ENCODE measurements at places on chromosomes 4 and X. TPM values are rescaled to one million over a fixed set of nuclear protein-coding genes. Genes with fewer than 3 reads are reported as not detected.

Gene PLP1
- 5.9 TPM for total RNA-seq

Gene CLDN34
- not detected for total RNA-seq

Gene SLC49A3
- 17.7 TPM for total RNA-seq

- H3K27ac ChIP-seq: no peak overlapping the region
- H3K4me3 ChIP-seq: no peak overlapping the region
- no peak for DNase-seq
- no peaks in the 10 kb centered on the region for H3K36me3 ChIP-seq
- H3K27me3 ChIP-seq: no peaks in the 10 kb centered on the region
- no peaks in the 10 kb centered on the region for H3K4me1 ChIP-seq
Observed at GRCh38 chrX:106898462-106898861, 4.7 kb downstream of the RIPPLY1 start.

GRCh38 chr4:60042941-60043340 is 1157.2 kb upstream of the ADGRL3 start:
- H3K27me3 ChIP-seq: no peaks in the 10 kb centered on the region
- no peaks in the 10 kb centered on the region for H3K36me3 ChIP-seq
- no peak overlapping the region for H3K4me3 ChIP-seq

GRCh38 chrX:19772096-19772821 is 115.1 kb downstream of the SH3KBP1 start:
- no peak overlapping the region for H3K27ac ChIP-seq
- H3K36me3 ChIP-seq: no peaks in the 10 kb centered on the region
- no peak for DNase-seq

GRCh38 chr4:10082047-10082446 is 34.6 kb downstream of the WDR1 start:
- peaks cover 100% of the 10 kb centered on the region for H3K36me3 ChIP-seq
- no peak overlapping the region for H3K27ac ChIP-seq
- H3K4me3 ChIP-seq: no peak overlapping the region
- H3K4me1 ChIP-seq: peaks cover 13% of the 10 kb centered on the region

DNA sequence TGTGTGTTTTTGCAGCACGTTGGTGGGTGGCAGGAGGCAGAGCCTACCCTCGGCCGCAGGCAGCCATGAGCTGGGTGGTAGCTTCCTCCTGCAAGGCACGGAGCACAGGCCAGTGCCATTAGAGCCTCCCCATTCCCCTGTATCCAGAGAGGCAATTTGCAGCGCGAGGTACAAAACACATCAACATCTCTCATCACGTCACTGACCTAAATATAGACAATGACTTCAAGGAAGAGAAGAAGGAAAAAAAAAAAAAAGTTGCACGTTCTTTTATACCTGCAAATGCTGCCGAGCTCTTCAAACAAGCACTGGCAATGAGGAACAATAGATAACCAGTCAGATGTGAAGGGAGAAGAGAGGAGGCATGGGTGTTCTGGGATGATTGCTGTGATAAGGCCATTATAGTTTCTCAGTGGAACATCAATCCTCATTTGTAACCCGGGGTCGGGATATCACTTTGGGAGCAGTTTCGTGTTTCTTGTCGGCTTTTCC is 159.9 kb downstream of the MGST2 start:
- H3K4me1 ChIP-seq: no peaks in the 10 kb centered on the region
- no peaks in the 10 kb centered on the region for H3K27me3 ChIP-seq
- no peak overlapping the region for H3K27ac ChIP-seq

DNA sequence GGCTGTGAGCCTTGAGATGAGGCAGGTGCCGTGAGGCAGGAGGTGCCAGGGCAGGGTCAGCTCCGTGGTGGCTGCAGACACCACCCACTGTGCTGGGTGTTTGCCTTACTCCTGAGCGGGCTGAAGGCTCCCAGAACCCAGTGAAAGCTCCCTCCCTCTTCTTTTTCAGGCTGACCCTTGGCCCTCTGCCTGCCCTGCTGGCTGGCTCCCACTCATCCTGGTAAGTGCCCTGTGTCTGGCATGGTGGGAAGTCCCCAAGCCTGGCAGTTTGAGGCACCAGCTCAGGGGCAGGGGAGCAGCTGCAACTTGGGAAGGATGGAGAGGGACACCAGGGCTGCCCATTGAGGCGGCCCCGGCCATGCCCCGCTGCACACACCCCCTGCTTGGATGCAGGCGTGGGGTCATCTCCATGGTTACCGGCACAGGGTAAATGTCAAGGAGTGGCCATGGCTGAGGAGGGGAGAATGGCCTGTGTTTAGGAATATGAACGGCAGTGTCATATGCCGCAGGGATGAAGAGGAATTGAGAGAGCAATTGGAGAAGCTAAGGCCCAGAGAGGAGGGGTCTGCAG is 16.8 kb downstream of the SH3BP2 start:
- no peak overlapping the region for H3K27ac ChIP-seq
- no peaks in the 10 kb centered on the region for H3K27me3 ChIP-seq
- H3K36me3 ChIP-seq: no peaks in the 10 kb centered on the region
- no peak for DNase-seq
- H3K4me3 ChIP-seq: no peak overlapping the region
- H3K4me1 ChIP-seq: peaks cover 4% of the 10 kb centered on the region

Data from ascending aorta (tissue), 2 donors.